Progenitor cell of endocrine pancreas (in vitro differentiated cells): ENCODE measurements at places on chromosomes 7 and 10.

GRCh38 chr10:122336332-122336731 is 38.2 kb upstream of the PLEKHA1 start:
- DNase-seq, result no peak

- no peak for DNase-seq
Measured at GRCh38 chr10:76086761-76087639, 655.6 kb downstream of the LRMDA start.

- no peak for DNase-seq
Measured at GRCh38 chr10:71746344-71747037, 26.8 kb downstream of the VSIR start.

DNA sequence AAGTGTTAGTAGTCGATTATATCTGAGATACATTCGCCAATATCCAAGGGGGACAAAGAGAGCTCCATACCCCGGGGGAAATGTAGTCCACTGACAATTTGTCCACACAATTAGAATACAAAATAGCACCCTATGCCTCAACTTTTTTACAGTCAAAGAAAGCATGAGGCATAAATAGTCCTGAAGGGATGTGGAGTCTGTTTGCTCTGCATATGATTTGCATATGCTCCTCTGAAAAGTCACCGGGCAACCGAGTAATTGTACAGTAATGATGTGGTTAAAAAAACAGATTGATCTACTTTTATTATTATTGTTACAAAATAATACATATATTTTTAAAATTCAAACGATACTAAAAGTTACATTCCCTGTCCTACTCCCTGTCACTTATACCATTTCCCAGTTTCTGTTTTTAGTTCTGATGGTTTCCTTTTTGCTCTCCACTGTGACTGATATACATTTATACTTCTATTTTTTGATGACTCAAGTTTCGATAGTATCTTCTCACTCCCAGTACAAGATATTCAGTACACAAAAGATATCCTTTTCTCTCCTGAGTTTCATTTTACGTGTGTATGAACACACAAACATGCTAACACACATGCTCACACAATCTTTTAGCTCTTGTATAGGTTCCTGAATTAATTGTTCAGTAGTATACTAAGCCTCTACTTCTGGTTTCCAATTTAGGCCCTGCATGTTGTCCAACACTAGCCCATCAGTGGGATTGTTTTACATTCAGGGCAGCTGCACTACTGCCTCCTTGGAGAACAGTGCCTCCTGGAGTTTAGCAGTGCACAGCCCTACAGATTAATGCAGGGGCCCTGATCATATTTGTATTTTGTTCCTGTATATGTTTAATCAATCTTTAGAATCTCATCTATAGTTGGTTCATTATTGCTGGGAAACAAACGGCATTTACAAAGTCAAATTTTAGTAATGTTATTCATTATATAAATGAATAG is 130.9 kb downstream of the TES start:
- DNase-seq, result no peak

DNA sequence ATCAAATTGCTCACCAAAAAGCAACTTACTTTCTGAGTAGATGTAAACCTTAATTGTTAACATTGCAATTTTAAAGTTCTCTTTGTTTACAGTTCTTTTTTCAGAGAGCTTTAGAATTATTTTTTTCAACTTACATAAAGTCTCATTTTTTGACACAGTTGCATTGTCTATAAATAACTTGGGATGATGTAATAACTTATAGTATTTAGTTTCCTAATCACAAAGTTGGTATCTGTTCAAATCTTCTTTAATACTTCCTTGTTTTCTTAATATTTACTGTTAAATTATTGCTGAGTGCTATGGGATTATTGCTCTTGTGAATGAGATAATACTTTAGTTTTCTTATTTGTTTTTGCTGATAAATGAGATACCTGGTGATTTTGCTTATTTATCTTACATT is 18.9 kb upstream of the SUV39H2 start:
- DNase-seq, result no peak

GRCh38 chr7:56157238-56157790 is 41.1 kb upstream of the NUPR2 start:
- DNase-seq, result no peak

GRCh38 chr7:108421720-108422331 is 34.4 kb downstream of the NRCAM start:
- no peak for DNase-seq

DNA sequence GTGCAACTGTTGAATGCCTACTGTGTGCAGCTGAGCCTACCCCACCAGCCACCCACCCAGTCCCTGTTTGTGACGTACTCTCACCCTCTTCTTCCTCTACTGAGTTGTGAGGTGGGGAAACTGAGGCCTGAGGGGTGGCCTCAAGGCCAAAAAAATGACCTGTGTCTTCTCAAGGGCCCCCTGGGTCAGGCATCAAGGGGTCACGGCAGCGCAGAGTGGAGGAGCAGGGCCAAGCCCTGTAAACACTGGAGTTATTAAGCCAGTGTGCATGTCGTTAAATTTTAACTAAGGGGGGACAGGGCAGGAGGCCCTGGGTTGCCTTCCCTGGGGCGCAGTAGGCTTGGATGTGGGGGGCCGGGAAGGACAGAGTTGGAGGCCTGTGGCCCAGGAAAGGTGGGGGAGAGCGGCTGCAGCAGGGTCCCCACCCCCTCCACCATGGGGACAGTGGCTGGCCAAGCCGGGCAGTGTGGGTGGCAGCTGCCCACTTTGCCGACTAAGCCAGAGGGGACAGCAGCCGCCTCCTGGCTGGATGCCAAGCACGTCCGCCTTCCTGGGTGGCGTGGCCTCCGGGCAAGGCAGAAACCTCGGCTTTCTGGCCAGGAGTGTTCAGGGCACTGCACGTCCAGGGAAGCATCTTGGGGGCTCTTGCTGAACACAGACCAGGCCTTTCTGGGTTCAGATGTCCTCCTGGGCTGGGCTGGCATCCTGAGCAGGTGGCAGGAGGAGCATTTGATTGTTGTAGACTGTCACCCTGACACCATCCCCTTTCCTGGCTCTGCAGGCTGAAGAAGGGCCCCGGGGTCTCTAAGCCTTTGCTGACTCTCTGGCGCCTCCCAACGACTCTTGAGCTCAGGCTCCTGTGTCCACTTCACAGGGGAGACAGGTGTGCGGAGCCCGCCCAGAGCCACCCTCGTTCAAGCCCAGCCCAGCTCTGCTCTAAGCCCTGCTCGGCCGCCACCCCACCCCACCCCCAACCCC is 1.9 kb downstream of the SLC29A4 start:
- DNase-seq, result peak; percentile 63

DNA sequence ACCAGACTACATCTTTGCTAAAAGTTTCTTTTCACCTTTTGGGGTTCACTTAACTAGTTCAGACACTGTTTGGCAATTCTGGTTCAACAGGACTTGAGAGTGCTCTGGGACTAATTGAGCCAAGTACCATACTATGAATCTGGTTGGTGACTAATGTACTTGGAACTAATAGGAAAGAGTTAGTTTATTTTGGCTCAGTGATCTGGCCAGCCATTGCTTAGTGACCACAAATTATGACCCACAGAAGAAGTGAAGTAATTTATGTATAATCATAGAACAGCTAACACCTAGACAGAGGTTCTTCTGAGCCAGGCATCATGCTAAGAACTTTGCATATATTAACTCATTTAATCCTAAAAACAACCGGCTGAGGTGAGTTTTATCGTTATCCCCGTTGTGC is 126.5 kb upstream of the JCAD start:
- DNase-seq, result no peak

DNA sequence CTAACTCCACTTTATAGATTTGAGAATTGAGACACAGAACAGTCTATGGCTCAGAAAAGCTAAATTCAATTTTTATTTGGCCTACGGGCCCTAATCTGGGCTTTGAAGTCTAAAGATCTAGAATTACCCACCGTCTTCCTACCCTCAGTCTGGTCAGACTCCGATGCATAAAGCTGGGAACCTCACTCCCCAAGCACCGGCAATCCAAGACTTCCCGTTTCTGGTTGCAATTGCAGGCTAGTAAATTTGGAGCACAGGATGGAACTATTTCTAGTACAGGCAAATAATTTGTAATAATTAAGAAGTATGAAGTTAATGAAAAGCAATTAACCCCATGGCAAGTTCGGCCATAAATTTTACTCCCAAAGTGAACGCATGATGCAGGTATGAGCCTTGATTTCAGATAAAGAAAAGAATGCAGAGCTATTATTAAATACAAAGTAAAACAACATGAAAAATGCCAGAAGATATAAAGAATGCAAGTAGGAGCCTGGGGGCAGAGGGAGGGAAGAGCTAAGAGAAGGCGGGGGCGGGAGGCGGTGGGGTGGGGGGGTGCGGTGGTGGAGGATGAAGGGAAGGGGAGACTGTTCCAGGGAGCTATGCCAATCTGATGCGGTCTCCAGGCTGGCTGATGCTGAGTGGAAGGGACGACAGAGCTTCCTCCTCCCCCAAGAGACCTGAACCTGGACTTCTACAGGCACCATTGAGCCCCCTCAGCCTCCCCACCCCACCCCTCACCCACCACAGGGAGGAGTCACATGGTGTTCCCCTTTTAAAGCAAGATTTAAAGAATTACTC is 45.1 kb downstream of the BPGM start:
- DNase-seq, result no peak

DNA sequence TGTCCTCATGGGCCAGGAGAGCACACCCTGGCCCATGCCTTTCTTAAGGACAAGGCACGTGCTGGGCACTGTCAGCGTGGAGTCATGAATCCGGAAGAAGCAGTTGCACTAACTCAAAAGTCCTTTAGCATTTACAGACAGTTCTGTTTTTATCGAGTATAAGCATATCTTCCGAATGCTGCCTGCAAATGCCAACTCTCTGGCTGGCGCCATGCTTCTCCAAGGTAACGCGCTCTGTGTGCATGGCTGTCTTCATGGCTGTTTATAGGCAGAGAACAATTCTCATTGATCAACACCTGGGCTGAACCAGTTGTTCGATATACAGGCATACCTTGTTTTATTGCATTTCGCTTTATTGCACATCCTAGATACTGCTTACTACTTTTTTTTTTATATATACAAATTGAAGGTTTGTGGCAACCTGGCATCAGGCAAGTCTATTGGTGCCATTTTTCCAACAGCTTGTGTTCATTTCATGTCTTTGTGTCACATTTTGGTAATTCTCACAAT is 28.0 kb upstream of the ZNRF2 start:
- DNase-seq, result no peak

DNA sequence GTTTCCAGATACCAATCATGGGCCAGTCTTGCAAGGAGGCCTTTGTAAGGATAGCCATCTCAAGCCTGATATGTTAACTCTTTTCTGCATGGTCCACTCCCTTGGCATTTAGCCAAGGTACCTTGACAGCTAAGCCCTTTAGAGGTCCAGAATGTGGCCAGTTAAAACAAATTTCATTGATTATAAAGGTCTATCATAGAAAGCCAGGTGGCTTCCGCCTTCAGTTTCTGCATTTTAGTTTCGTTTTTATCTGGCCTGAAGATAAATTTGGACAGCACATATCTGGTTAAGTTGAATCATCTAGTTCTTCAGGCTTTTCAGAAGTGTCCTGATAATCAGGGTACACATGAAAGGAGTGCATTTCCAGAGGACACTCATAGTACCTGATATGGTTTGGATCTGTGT is 30.7 kb downstream of the ANKIB1 start:
- DNase-seq, result no peak

- no peak for DNase-seq
Measured at GRCh38 chr10:110706690-110707098, 62.6 kb downstream of the RBM20 start.

GRCh38 chr10:89217057-89217990 is 10.2 kb upstream of the CH25H start:
- DNase-seq, result no peak

GRCh38 chr7:159024280-159024951 is 120.3 kb downstream of the VIPR2 start:
- no peak for DNase-seq

DNA sequence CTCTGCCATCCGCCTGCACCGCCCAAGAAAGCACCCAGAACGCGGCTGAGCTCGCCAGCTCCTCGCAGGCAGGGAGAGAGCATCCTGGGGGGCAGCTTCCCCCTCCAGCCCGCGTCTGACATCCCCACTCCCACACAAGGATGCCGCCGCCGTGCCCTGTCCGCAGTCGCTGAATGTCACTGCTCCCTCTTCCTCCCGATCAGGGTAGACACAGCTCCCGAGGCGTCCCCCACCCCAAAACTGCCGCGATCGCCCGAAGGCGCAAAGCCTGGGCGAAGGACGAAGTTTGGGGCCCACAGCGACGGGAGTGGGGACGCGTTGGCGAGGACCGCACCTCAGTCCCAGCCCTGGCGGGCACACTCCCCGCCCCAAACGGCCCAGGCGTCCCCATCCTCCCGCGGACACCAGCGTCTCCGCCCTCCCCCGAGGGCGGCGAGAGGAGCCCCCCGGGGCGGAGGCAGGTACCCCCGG is 1.5 kb upstream of the KAT6B start:
- DNase-seq, result peak; percentile 41

DNA sequence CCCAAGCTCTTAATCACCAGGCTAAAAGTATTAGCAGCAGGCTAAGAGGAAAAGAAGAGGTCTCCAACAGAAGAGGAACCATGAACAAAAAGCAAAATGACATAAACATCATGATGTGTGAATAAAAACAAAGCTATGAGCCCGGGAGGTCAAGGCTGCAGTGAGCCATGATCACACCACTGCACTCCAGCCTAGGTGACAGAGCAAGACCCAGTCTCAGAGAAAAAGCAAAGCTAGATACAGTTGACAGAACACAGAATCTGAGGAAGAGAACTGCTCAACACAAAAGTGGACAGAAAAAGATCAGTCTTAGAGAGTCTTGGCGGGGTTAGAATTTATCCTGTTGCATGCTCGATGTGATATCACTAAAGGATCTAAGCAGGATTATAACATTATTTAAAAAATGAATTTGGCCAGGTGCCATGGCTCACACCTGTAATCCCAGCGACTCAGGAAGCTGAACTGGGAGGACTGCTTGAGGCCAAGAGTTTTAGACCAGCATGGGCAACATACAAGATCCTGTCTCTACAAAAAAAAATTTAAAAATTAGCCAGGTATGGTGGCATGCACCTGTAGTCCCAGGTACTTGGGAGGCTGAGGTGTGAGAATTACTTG is 37.5 kb downstream of the NT5C2 start:
- no peak for DNase-seq

GRCh38 chr7:151249034-151249731 is 689 bp upstream of the SMARCD3 start:
- DNase-seq, result no peak

GRCh38 chr10:113689057-113689456 is 9.3 kb downstream of the CASP7 start:
- DNase-seq, result no peak

DNA sequence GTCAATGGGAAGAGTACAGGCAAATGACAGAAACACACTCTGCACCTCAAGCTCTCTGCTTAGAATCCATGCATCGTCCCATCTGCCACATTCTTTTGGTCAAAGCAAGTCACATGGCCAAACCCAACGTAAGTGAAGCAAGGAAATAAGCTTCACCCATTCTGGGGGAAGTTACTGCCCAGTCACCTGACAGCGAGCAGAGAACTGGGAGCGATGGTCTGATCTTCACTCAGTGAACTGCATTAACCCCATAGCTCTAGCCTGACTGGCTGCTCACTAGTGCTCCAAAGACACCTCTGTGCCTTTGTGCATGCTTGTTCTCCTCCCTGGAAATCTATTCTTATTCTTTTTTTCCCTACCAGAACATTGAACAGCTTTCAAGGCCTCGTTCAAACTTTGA is 89.9 kb downstream of the APBB1IP start:
- no peak for DNase-seq

- DNase-seq, result no peak
Measured at GRCh38 chr7:45099891-45100760, 11.4 kb upstream of the NACAD start.
